Left colon (tissue), 2 donors: ENCODE measurements at places on chromosomes 5 and 9. TPM values are rescaled to one million over a fixed set of nuclear protein-coding genes. Genes with fewer than 3 reads are reported as not detected.

DNA sequence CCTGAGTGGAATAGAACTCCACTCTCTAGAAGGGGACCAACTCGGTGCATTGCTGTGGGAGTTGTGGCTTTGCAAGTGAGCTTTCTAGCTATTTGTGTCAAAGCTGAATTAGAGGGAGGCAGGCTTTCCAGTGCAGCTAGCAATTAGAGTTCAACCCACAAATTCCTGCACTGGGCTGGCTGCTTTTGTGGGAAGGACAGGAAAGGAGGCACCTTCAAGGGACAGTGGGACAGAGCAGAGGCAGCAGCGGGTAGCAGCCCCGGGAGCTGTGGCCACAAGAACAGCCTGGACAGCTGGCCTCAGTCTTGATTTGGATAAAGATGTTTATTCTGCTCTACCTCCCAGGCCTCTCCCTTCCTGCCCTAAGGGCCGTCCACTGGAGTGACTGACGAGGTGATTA, 83.7 kb upstream of the SLIT3 start:
- no peak for DNase-seq

DNA sequence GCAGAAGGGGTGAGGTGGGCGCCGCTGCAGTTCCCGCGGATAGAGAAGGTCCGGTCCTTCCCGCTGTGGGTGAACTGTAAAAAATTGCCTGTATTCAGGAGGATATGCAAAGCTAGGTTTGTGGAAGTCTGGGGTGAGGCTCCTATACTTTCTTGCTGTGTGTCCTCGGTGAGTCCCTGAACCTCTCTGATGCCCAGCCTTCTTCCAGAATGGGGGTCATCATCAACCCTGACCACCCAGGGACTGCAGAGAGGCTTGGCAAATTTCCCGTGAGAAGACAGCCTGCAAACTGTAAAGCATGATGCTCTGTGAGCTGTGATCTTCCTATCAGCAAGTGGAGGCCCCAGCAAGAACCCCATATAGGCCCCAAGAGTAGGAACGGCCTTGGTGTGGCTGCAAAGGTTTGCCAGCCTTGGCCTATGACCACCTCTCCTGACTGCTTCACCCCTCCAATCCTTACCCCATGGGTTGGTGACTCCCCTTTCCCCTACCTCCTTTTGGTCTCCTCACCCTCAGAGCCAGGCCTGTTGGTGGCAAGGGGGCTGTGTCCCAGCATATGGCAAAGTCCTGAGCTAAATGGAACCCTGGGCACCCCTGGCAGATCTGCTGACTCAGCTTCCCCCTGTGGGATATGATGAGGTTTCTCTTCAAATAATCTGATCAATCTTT, 760 bp downstream of the ALDH1B1 start:
- DNase-seq: no peak

TOMM5 gene
- 49.1 TPM for total RNA-seq

- DNase-seq: no peak
These were observed 1108.6 kb downstream of the TAF11L14 start for GRCh38 chr5:18742830-18743229.

- DNase-seq: no peak
These were observed 35.8 kb downstream of the PRKACG start for GRCh38 chr9:68978066-68978465.
